Gastroesophageal sphincter (tissue), 4 donors: ENCODE measurements at places on chromosomes 13 and 19.

DNA sequence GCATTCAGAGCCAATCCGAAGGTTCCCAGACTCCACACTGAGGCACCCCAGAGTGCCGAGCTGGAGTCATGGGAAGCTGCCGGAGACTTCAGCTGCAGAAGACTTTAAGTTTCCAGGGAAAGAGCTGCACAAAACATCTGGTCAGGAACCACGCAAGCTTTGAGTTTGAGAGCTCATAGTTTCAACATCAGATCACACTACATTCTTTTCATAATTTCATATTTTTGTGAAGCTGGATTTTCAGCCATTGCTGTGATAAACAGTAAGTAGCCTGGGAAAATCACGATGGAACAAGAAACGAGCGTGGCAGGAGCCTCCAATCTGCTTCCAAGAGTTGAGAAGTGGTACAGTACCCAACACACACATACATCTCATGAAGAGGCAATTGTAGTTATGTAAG lies 25.5 kb upstream of the ATP12A start:
- no peak for ATAC-seq

DNA sequence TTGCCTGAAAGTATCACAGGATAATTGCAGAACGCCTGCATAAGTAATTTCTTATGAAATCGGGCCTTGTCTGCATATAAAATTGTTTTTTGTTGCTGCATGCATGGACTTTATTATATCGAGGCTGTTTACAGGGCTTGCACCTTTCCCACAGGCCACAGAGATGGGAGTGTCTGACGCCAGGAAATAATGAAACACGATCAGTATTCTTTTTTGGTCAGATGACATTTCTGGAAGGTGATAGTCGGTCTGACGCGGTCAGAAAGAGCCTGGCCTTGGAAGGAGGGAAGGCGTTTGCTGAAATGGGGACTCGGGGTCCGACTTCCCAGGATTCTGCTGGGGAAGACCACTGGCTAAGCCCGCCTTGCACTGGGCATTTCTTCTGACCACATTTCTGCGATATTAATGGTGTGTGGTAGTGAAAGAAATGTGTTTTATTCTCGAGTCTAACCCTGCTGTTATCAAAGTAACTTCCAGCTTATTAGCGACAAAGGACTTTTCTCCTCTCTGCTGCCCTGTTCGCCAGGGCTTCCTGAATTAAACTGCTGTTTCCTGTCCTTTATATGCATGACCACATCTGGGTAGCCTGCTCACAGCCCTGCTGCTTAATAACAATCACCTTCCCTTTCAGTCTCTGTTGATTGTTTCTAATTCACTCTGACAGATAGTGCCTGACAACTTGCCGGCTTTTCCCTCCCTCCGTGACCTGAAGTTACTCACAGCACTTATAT lies 11.6 kb upstream of the ZNF536 start:
- no peak for ATAC-seq

- no peak for ATAC-seq
These were observed 4.9 kb upstream of the ZFP36 start for GRCh38 chr19:39401549-39402345.

GRCh38 chr13:51155776-51156515 lies 44.9 kb upstream of the C13orf42 start:
- no peak for ATAC-seq

DNA sequence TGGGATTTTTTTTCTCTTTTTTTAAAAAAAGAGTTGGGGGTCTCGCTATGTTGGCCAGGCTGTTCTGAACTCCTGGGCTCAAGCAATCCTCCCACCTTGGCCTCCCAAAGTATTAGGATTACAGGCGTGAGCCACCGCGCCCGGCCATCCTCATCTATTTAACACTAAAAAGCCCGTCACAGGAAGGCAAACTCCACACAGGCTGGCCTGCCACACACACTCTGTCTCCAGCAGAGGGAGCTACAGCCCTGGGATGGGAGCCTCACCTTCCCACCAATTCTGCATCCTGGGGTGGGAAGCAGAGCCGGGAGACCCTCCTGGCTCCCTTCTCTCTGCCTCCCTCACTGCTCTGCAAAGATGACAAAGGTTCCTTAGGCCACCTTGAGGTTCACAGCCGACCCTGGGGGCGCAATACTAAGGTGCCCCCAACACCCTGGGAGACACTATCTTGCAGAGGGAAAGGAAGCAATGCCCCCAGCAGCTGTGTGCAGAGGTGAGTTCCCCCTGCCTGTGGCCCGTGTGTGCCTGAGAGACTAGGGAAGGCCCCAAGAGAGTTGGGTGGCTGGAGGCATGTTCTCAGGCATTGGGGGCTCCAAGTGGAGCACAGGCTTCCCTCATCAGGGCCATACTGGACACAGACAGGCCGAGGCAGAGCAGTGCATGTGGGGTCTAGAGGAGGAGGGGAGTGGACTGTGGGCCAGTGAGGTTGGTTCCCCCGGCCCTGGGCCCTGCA lies 27.4 kb upstream of the TIMM44 start:
- no peak for ATAC-seq

DNA sequence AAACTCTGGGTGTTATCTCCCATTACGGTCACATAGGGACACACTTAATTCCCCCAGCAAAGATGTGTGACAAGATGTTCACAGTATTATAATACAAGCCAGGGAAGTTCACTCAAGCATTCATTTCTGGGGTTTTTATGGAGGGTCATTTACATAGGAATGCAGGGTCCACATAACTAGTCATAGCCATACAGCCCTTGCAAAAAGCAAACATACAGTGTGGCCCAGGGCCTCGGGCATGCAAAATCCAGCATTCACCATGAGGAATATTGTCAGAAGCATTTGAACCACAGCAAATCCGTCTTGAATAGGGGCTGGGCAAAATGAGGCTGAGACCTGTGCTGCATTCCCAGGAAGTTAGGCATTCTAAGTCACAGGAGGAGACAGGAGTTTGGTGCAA lies 13.0 kb upstream of the ZNF460 start:
- no peak for ATAC-seq

DNA sequence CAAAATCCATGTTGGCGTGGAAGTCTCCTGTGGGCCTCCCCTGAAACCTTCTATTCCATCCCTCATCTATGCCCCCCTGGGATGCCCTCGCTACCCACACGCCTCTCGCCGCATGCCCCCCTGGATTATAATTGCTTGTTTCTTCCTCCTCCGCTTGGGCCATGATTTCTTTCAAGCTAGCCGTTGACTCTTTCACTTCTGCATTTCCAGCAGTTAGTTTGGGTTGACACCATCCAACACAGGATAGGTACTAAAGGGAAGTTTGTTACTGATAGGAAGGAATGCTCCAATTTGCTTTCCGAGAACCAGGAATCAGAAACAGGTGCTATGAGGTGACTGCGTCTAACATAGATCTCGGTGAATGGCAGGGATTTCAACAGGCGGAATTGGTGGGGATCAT lies 7.7 kb upstream of the SLC25A15 start:
- no peak for ATAC-seq

DNA sequence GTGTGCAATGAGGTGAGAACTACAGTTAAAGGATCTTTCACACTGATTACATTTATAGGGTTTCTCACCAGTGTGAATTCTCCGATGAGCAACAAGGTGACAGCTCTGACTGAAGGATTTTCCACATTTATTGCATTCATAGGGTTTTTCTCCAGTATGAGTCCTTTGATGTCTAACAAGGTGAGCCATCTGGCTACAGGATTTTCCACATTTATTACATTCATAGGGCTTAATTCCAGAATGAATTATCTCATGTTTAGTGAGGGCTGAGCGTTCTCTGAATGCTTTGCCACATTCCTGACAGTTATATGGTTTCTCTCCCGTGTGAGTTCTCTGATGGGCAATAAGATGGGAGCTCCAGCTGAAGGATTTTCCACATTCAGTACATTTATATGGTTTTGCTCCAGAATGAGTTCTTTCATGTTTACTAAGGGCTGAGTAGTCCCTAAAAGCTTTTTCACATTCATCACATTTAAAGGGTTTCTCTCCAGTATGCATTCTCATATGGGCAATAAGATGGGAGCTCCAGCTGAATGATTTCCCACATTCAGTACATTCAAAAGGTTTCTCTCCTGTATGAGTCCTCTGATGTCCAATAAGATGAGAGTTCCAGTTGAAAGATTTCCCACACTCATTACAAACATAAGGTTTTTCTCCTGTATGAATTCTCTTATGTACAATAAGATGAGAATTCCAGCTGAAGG lies 4.4 kb upstream of the C19orf18 start:
- no peak for ATAC-seq

DNA sequence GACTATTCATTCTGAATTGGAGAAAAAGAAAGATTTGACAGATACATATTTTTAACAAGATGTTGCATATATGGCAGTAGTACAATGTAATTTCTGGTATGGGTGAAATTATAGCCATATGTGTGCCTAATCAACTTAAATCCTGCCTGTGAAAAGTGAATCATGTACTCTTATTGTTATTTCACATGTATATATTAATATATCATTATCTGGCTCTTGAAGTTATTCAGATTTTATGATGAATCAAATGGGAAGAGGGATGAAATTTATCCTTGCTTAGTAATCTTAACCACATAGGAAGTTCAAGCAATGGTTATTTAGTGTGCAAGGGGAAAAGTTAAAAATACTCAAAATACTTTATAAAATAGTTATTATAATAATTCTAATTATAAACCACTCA lies 80.5 kb downstream of the GPC6 start:
- ATAC-seq: no peak

DNA sequence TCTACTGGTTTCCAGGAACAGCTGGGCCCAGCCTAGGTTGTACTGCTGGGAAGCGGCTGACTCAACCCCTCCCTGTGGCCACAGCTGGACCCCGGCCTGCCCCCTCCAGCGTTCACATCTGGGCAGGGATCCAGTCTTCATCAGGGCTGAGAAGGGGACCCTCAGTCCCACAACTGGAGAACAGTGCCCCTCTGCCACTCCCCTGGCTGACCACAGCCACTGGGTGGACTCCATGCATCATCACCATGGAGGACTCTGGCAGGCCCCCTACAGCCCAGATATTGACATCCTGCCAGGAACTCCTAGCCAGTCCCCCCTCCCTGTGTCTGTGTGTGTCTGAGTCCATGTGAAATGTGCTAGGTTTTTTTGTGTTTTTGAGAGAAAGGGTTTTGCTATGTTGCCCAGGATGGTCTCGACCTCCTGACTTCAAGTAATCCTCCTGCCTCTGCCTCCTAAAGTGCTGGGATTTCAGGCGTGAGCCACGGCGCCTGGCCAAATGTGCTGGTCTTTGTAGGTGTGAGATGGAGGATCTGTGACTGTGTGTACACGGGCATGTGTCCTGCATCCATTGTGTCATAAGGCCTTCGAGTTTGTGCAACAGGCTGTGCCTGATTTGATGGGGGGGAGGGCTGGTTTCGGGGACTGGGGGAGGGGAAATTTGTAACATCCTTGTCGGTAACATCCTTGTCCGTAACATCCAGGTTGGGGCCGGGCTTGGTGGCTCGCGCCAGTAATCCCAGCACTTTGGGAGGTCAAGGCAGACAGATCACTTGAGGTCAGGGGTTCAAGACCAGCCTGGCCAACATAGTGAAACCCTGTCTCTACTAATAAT lies 4.0 kb upstream of the HOOK2 start:
- no peak for ATAC-seq

- no peak for ATAC-seq
These were observed 5.8 kb upstream of the HSPH1 start for GRCh38 chr13:31167490-31167889.

DNA sequence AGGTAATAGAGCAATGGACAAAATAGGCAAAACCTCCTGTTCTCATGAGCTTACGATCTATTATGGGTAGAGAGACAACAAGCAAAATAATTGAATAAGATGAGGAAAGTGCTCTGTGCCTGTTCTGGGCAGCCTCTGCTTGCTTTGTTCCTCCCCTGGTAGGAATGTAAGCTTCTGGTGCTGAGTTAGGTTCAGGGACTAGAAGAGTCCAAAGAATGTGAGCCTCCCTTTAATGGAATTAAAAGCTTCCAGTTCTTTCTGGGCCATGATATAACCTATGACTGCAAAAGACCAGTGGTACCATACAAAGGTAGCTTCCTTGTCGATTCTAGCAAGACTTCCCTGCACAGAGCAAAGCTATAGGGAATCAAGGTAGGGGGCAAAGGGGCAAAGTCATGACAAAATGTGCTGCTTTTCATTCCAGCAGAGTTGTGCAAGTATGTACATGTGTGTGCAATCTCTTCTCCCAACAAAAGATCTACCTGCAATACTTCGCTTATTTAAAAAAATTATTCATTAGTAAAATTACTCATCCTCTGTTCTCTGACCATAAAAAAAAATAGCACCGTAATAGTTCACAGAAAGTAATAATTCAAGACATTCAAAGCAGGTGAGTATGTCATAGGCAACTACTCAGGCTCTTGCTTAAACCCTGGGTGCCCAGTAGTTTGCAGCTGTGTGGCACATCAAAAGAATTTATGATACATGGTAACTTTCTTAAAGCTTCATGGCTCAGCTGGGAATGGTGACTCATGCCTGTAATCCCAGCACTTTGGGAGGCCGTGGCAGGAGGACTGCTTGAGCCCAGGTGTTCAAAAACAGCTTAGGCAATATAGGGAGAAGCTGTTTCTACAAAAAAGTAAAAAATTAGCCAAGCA lies 21.4 kb downstream of the ACOD1 start:
- no peak for ATAC-seq

- ATAC-seq: no peak
These were observed 37.1 kb downstream of the ANKRD10 start for GRCh38 chr13:110877737-110878258.

GRCh38 chr19:12636631-12637030 lies 25.9 kb downstream of the ZNF791 start:
- ATAC-seq: no peak
